ENCODE measurements at places on chromosomes 11 and 22. TPM values are rescaled to one million over a fixed set of nuclear protein-coding genes. Genes with fewer than 3 reads are reported as not detected.
A peak's percentile ranks its signal among the peaks of the same experiment; 100 is the strongest.

GRCh38 chr11:119091178-119091577 lies 6.5 kb downstream of the HMBS start:
- no peaks in the 10 kb centered on the region for H3K36me3 ChIP-seq

KCNA4 gene
- not detected for total RNA-seq

GRCh38 chr11:5280582-5281102 lies 10.9 kb upstream of the HBE1 start:
- H3K36me3 ChIP-seq = no peaks in the 10 kb centered on the region
- H3K4me3 ChIP-seq = no peak overlapping the region
- no peaks in the 10 kb centered on the region for H3K27me3 ChIP-seq
- H3K4me1 ChIP-seq = no peaks in the 10 kb centered on the region
- DNase-seq = no peak
- H3K27ac ChIP-seq = no peak overlapping the region

DNA sequence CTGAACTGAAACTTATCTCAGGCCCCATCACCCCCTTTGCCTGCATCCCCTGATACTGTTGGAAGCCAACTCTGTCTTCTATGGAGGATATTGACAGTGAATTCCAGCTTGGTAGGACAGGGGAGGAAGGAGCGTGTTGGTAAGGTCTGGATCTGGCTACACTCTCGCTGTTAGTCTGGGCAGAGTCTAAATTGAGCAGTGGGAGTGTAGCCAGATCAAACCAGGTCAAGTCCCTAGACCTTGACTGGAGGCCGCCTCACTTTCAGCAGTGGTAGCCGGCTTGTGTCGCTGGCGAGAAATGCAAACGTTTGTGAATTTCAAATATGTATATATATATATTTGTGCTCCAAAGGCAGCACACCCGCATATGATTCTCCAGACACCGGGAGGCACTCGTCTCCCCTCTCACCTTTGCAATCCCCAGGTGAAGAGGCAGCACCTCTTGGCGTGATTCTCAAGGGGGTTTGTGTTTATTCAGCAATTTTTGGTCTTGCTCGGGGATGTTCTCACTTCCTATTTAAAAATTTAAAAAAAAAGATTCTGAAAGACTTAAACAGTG lies 26.7 kb downstream of the DHCR7 start:
- no peaks in the 10 kb centered on the region for H3K27me3 ChIP-seq
- H3K36me3 ChIP-seq = no peaks in the 10 kb centered on the region
- no peak overlapping the region for H3K4me3 ChIP-seq
- no peak overlapping the region for H3K27ac ChIP-seq

MUC15 gene
- total RNA-seq = 23.0 TPM

DNA sequence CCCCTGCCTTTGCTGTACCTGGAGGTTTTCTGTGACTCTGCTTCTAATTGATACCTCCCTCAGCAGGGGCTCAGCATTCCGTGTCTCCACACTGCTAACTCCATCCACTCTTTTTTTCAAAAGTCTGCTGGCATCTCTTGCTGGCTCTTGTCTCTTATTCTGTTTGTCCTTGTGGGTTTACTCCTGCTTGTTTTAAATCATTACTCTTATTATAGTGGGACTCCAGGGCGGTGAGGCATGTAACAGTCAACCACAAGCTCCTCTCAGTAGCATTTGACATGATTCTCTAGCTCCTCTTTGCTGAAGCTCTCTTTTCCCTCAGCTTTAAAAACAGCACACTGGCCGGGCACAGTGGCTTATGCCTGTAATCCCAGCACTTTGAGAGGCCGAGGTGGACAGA lies 260.2 kb upstream of the NARS2 start:
- no peaks in the 10 kb centered on the region for H3K4me1 ChIP-seq
- H3K27me3 ChIP-seq = no peaks in the 10 kb centered on the region
- H3K4me3 ChIP-seq = no peak overlapping the region
- H3K27ac ChIP-seq = no peak overlapping the region

GRCh38 chr11:107587306-107587979 lies 3.5 kb upstream of the ELMOD1 start:
- H3K36me3 ChIP-seq = no peaks in the 10 kb centered on the region
- H3K27me3 ChIP-seq = peaks cover 74% of the 10 kb centered on the region
- no peak for DNase-seq

GRCh38 chr11:107591378-107592230 lies 657 bp downstream of the ELMOD1 start:
- no peak overlapping the region for H3K27ac ChIP-seq
- no peak for DNase-seq
- peak overlapping the region; percentile 58 for H3K4me3 ChIP-seq
- H3K4me1 ChIP-seq = peaks cover 17% of the 10 kb centered on the region
- H3K36me3 ChIP-seq = no peaks in the 10 kb centered on the region

GRCh38 chr11:64445651-64446050 lies 86.7 kb downstream of the RPS6KA4 start:
- no peaks in the 10 kb centered on the region for H3K36me3 ChIP-seq
- H3K27ac ChIP-seq = no peak overlapping the region
- H3K4me1 ChIP-seq = peaks cover 23% of the 10 kb centered on the region
- no peak overlapping the region for H3K4me3 ChIP-seq
- DNase-seq = no peak

Measured in esophagus squamous epithelium (tissue), 5 donors.